ENCODE measurements at places on chromosomes 2 and 18. TPM values are rescaled to one million over a fixed set of nuclear protein-coding genes. Genes with fewer than 3 reads are reported as not detected.

Gene PDE6D
- total RNA-seq, result 7.5 TPM

Gene CRYBA2
- not detected for total RNA-seq

Gene HOXD12
- not detected for total RNA-seq

Gene MC5R
- total RNA-seq, result not detected

Gene CCDC148
- total RNA-seq, result 0.18 TPM

Gene EVX2
- total RNA-seq, result not detected

Gene ZNF804A
- not detected for total RNA-seq

Gene PJVK
- total RNA-seq, result 1.8 TPM

Gene PPP1R1C
- total RNA-seq, result 7.2 TPM

Gene TMEM163
- total RNA-seq, result 0.10 TPM

Gene PDCD1
- 0.18 TPM for total RNA-seq

Gene ALPI
- total RNA-seq, result not detected

Gene CDH20
- total RNA-seq, result not detected

Gene LOXHD1
- not detected for total RNA-seq

Gene IL37
- total RNA-seq, result not detected

Gene RGPD3
- total RNA-seq, result 0.13 TPM

Gene TMEM17
- total RNA-seq, result 0.50 TPM

Gene KIF1A
- total RNA-seq, result 1.1 TPM

Gene FAM117B
- total RNA-seq, result 2.3 TPM

Gene ANKRD30B
- not detected for total RNA-seq

Gene GALNT13
- not detected for total RNA-seq

Gene UNC80
- total RNA-seq, result not detected

Gene TP53I3
- total RNA-seq, result 8.0 TPM

Gene COLEC12
- 0.08 TPM for total RNA-seq

Gene NAT8
- total RNA-seq, result 26.3 TPM

Gene CENPO
- 2.0 TPM for total RNA-seq

Gene AP1S3
- total RNA-seq, result 1.3 TPM
